ENCODE measurements at places on chromosomes 3 and 15.

GRCh38 chr3:171328419-171329082, 131.7 kb downstream of the TNIK start:
- no peak for DNase-seq

DNA sequence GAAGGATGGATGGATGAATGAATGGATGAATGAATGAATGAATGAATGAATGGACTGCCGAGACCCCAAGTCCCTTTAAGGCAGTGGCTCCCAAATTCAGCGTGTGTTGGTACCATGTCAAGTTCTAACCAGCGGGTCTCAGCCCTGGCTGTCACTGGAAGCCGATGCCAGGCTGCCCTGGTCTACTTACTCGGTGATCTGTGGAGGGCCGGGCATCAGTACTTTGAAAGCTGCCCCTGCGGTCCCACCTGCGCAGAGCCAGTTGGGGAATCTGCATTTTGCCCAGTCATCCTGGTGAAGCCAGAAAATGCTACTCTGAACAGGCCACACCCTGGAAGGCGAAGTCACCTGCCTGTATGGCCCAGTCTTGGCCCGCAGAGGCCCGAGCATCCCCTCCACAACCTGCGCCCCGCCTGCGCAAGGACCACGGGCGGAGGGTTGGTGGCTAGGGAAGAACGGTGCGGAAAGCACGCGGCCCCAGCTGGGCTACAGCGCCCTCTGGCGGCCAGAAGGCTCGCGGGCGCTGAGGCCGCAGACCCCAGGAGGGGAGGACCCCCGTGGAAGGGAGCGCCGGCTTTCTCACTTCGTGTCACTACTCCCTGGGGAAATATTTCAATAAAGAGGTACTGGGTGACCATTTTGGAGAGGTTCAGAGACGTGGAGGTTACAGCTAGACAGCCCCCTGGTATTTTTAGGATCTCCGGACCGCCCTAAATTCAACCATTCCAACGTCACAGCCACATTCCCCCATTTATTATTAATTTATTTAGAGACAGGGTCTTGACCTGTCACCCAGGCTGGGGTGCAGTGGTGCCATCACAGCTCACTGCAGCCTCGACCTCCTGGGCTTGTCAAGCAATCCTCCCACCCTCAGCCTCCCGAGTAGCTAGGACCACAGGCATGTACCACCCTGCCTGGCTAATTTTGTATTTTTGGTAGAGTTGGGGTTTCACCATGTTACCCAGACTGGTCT, 34.9 kb downstream of the PRKCD start:
- DNase-seq: peak; percentile 63

DNA sequence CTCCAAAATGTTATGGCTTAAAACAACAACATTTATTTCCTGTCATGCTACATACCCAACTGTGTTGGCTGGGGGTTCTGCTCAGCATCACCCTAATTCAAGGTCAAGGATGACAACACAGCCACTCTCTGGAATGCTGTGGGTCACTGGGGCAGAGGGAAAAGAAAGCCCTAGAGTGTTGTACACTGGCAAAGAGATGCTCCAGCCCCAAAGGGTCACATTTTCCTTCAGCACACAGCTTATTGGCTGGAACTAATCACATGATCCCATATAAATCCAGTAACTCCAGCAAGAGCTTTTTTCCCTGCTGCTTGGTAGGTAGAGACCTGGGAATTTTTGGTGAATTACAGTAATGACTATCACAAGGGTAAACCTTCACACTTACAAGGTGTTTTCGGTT, 1041.4 kb downstream of the NTRK3 start:
- no peak for DNase-seq

DNA sequence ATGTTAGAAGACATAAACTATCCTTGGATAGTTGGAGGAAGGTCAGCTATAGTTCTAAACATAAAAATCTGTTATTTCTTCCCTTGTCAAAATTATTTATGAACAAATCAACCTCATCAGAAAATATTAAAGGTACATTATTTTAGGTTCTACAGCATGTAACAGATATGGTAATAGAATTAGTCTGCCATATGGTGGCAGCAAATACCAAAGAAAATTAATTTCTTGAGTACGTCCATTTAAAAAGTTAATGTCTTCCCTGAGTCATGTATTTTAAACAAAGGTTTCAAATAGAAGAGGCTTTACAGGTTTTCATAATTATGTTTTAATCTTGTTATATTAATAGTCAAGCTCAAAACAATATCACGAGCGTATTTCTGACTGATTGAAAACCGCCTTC, 17.9 kb upstream of the ANKRD28 start:
- DNase-seq: peak; percentile 45

DNA sequence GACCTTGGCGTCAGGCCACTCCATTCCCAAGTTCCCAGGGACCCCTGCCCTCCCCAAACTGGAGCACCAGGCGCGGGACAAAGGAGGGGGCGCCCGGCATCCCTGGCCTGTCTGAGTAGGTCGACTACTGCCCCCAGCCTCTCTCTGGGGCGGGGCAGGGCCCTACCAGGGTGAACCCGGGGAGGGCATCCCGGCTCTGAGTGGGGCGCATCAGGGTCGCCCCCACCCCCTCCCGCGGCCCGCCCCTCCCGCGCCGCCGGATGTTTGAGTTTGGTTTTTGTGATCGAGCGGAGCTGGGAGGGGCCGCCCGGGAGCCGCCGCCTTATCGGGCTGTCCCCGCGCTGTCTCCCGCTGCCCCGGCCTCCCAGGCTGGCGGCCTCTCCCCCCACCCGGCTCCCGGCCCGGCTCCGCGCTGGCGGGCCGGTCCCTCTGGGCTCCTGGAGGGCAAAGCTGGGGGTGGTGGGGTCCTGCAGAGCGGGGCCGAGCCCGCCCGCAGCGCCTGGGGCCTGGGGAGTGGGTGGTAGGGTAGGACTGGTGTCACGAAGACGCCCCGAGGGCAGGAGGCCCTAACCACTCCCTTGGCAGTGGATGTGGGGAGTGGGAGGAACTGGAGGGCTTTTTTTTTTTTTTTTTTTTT, 47.2 kb upstream of the SMAD6 start:
- DNase-seq: peak; percentile 50

GRCh38 chr3:46882377-46883053, 5.0 kb downstream of the PTH1R start:
- no peak for DNase-seq

- no peak for DNase-seq
These were observed 69.7 kb upstream of the LINGO1 start for GRCh38 chr15:77702211-77702957.

Measured in hematopoietic multipotent progenitor cell treated with erythropoietin and hydrocortisone succinate and interleukin-3 and kit ligand, for 15 days (in vitro differentiated cells).